ENCODE measurements at places on chromosomes 16 and 17.

GRCh38 chr16:29807426-29808218, 1.3 kb downstream of the MAZ start:
- peak; percentile 75 for DNase-seq

- no peak for DNase-seq
Observed at GRCh38 chr16:78244131-78244895, 144.9 kb downstream of the WWOX start.

- DNase-seq, result peak; percentile 83
Observed at GRCh38 chr17:80025140-80025539, 10.5 kb downstream of the TBC1D16 start.

DNA sequence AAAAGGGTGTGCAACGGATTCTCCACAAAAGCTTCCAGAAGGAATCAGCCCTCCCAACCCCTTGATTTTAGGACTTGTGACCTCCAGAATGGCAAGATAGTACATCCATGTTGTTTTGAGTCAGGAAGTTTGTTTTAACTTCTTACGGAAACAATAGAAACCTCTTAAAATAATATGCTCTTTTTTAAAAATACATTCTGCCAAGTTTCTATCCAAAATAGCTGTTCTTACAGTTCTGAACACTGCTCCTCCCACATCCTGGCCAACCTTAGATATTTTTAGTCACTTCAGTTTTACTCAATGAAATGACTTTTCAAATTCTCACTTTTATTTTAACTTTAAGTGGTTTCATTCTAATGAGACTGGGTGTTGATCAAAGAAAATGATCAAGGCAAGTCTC, 156.4 kb downstream of the ZNF18 start:
- DNase-seq, result no peak

DNA sequence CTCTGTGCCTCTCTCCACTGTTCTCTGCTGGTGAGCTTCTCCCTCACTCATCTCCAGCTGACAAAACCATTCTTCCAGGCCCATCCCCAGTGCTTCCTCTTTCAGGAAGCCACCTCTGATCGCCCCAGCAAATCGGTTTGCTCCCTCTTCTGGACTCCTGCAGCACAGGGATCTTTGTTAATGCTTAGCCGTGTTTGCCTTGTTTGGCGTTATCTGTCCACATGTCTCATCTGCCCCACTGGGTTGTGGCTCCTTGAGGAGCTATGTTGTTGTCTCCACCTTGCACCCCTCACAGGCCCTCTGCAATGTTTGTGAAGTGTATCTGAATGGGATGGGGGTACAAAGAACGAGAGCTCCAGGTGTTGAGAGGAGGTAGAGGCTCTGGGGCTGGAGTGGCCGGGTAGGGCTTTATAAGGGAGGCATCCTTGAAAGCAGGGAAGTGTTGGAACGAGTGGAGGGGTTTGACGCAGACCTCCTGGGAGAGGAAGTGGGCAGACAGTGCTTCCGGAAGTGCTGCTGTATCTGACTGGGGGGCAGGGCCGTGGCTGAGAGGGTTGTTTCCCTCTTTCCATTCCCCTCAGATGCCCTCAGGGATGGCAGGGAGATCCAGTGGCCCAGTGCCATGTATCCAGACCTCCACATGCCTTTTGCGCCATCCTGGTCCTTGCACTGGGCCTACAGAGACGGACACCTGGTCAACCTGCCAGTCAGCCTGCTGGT, 27.8 kb downstream of the CASKIN2 start:
- no peak for DNase-seq

DNA sequence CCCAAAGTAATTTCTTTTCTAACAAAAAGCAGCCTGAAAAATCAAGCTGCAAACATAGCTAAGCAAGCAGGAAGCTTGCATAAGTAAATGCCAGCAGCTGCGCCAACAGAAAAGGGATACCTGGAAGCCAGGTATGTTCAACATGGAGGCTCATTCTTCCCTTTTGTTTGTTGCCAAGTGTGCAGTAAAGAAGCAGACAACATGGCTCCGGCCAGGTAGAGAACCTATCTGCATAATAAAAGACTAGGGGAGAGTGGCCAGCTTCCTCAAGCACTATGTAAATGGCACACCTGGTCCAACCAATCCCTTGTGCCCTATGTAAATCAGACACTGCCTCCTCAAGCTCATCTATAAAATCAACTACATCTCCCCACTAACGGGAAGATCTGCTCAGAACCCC, 1407.0 kb downstream of the CDH11 start:
- DNase-seq, result no peak

- no peak for DNase-seq
Observed at GRCh38 chr17:30524847-30525246, 47.6 kb downstream of the GOSR1 start.

DNA sequence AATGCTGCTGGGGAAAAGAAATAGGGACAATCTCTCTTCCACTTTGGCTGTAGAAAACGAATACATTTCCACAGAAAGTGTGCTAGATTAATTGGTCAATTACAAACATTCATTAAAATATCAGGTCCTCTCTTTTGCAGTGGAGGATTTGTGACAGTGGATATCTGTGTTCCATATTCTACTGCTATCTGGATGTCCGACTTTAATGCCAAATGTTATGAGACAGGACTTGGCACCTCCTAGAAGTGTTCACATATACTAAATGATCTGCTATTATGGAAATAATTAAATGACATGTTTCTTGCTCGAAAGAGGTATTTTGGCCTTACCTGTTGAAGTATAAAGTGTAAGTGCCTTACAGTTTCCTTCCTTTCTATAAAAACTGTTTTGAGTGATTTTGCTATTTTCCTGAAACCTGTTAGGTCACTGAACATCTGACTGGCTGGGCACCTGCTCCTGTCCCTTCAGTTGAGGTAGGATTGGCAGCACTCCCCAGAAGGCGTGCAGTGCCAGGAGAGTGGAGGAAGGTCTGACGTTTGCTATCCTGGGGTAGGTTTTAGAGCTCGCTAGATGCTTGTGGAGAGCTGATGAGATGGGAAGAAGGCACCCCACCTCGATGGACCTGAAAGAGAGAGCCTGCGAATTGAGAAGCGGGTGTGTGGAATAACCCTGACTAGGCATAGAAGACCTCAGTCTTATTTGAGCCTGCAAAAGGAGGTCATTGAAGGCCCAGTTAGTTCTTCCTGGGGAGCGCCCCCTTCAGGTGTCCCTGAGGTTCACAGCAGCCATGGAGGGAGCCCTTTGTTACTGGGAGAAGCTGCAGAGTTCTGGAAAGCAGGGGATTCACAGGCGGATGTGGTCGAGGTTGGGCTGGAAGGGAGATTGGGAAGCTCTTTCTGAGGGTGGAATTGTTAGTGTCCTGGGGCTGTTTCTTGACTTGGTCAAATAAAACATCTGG, 159.4 kb upstream of the ZNF267 start:
- DNase-seq, result no peak

- DNase-seq, result peak; percentile 80
Observed at GRCh38 chr17:73533781-73534180, 110.5 kb downstream of the SDK2 start.
